ENCODE measurements at places on chromosomes 6 and 20.

- DNase-seq: no peak
Measured at GRCh38 chr6:89669002-89669401, 30.5 kb upstream of the LYRM2 start.

GRCh38 chr20:43710370-43711044 lies 16.3 kb downstream of the GTSF1L start:
- DNase-seq: no peak

DNA sequence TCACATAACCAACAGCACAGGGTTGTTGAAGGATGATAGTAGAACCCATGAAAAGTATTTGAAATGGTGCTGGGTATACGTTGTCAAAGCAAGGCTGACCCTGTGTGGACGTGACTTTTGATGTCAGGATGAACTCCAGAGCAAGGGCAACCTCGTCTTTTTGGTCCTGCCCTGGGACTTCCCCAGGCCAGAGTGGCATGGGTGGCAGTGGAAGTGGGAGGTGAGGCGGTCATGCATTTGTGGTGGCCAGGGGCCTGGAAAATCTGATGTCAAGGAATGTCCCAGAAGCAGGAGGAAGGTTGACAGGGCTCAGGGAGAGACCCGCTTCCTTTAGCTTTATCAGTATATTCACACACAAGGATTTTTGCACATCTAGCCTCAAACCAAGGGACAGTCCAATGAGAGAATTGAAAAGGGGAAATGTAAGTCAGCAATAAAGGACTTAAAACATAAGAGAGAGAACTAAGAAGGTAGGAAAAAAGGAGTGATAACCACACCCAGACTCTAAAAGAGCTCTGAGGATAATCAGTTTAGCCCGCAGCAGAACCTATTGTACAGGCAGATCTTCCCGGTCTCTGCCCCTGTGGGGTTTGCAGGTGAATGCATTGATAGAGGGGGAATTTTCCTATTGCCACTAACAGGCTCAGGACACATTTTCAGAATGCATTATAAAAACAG lies 98.8 kb upstream of the HDGFL1 start:
- DNase-seq: no peak

GRCh38 chr20:59678951-59679350 lies 74.6 kb downstream of the PHACTR3 start:
- DNase-seq: no peak

DNA sequence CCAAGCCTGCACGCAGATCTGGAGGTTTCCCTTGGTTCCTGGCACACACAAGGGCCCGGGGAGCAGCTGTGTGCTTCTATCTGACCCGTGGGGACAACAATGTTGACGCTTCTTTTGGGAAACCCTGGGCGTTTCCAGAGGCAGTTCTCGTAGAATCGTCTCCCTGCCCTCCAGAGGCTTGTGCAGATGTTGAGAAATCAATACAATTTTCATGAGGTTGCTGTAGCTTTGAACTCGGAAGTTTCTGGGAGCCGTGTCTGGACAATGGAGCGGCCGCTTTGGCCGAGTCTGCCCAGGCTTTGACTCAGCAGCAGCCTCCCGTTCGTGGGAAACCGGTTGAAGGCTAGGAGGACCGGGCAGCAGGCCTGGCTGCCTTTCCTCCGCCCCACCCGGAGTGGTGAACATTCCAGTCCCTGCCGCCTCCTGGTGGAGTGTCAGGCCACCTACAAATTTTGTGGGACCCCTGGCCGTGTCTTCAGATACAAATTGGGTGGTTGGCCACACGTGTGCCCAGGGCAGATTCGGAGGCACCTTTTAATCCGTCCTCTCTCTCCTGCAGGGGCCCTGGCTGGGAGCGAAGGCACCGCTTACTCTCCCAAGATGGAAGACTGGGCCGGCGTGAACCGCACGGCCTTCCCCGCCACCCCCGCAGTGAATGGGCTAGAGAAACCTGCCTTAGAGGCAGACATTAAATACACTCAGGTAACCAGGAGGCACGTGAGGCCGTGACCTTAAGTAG lies 2.7 kb downstream of the PAX1 start:
- DNase-seq: no peak

GRCh38 chr6:140385679-140386078 lies 1011.2 kb upstream of the CITED2 start:
- DNase-seq: no peak

DNA sequence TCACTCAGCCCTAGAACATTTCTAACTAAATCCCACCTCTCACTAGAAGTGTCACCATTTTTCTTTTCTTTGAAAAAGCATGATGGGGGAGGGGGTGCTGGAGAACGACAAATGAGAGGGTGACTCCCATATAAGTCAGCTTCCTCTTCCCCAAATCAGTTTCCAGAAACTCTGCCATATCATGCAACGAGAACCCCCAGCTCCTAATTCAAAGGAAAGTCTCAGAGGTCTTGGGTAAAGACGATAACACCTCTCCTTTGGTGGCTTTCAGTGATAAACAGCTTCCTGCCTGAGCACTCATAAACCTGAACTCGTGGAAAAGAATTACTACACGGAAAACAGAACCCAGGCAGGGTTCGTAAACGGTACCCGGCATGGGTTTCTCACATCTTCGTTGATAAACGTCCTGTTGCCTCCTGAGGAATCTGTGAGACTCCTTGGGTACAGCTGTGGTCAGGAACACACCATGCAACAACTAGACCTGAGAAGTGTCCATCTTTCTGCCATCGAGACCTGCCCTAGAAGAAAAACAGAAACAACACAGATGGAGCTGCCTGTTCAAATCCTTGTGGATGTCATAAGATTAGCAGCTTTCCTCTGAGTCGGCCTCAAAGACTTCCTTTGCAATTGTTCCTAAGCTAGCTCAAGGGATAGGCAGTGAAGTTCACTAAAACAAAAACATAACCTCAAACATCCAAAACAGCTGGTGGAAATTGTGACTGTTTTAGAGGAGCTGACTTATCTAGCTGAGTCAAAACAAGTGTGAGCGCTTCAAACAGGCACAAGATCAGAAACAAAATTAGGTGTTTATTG lies 185.8 kb upstream of the PRDM1 start:
- DNase-seq: no peak

DNA sequence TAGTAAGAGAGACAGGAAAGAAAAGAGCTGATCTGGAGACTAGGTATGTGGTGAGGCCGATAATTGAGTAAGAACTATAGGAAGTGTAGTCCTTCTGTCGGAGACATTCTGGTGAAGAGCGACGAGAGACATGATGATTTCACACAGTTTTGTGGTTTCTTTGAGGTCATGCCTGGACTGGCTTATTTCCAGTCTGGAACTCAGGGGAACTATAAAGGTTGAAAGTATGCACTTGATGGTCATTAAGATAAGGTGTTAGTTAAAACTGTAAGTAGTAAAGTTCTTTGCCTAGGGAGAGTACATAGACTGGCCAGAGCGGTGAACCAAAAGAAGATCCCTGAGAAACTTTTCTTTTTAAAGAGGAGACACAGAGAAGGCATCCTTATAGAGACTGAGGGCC lies 68.8 kb downstream of the RFX6 start:
- no peak for DNase-seq

DNA sequence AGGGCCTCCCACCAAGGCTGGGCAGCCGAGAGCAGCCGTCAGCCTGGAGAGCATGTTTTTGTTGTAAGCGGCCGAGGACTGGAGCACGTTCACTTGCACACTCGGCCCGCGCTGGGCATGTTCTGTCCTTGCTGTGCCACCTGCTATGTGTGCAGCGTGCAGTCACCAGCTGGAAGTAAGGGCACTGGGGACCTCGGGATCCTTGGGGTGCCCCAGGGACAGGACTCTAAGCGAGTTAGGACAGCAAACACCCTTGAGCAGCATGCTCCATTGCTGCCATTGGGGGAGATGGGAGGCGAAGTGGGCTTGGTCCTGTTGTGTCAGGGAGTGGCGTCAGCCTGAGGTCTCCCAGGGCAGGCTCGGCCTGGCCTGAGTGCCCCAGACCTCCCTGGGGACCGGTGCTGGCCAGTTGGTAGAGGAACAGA lies 18.6 kb downstream of the DYNLT1 start:
- DNase-seq: no peak

DNA sequence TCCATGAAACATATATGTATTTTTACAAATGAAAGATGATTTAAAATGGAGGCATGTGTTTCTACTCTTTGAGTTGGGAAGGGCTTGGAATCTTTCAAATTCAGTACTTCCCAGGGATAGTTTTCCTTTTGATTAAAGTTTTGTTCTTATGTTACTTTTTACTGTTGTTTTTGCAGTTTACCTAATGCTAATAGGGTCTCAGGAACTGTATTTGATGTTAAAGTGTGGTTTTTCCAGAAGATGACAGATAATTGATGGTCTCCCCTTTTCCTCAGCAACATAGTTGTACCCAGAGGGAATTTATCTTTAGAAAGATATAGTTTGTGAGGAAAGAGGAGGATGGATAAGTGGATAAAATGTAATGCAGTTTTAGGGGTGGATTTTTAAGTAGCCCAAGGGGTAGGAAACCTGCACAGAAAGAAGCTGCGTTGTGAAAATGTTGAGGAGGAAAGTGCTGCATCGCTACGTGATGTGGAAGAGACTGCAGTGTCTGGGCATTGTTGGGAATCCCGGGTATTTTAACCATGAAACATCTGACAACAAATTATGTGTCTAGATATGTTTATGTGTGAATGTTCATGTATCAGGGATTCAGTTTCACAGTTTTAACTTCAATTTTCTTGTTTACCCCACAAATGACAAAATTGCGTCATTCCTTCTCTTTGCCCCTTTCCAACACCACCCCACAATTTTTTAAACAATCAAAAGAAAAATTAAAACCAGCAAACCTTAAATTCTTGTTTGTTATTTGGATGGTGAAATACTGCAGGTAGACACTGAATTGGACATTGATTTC lies 42.3 kb downstream of the GNAS start:
- DNase-seq: no peak

- DNase-seq: no peak
Measured at GRCh38 chr20:49426873-49427272, 55.6 kb downstream of the KCNB1 start.

DNA sequence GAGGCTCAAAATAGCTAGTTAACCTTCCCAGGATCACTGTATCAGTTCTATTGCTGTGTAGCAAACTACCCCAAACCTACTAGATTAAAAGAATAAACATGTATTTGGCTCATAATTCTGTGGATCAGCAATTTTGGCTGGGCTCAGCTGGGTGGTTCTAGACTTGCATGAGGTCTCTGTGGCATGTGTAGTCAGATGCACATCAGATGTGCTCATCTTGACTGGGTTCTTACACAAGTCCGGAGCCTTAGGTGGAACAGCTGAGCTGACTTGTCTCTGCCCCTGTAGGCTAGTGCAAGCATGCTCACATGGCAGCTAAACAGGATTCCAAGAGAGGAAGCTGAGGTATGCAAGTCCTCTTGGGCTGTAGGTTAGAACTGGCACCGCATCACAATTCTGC lies 173.2 kb upstream of the PRND start:
- DNase-seq: no peak

GRCh38 chr6:136092897-136093296 lies 157.2 kb downstream of the MTFR2 start:
- DNase-seq: no peak

DNA sequence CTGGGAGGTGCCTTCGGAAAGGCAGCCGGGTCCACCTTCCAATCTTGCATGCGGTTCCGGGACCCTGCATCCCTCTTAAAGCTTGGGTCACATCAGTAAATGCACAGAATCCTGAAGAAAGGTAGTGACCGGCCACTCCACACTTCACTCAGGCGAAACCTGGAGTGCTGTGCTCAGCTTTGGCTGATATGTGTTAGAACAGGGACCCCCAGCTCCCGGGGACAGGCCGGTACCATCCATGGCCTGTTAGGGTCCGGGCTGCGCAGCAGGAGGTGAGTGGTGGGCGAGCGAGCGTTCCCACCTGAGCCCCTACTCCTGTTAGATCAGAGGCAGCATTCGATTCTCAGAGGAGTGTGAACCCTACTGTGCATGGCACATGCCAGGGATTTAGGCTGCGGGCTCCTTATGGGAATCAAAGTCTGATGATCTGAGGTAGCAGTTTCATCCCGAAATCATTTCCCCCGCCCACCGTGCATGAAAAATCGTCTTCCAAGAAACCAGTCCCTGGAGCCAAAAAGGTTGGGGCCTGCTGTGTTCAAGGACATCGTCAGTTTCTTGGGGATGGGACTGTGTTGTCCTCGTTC lies 143.0 kb downstream of the ERMARD start:
- no peak for DNase-seq

- no peak for DNase-seq
Measured at GRCh38 chr20:6269168-6269873, 146.5 kb upstream of the FERMT1 start.

DNA sequence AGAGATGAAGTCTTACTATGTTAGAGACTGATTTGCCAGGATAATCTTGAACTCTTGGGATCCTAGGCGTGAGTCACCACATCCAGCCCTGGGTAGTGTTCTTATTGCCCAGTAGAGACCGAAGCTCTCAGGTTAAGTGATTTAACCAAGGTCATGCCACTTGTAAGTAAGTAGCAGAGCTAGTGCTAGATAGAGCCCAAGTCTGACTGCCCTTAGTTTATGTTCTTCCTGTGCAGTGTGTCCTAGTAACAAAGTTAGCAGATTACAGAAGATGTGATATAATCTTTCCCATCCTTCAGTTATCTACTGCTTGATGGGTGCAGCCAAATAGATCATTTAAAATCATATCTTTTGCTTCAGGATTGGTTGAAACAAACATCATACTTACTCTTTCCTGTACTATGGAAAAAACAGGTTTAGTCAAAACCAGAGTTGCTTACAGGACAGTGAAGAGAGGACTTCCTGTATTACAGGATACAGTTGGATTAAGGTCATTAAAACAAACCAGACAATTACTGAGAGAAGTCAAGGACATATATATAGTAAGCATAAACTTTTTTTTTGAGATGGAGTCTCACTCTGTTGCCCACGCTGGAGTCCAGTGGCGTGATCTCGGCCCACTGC lies 9.5 kb upstream of the PABPC1L start:
- DNase-seq: no peak

DNA sequence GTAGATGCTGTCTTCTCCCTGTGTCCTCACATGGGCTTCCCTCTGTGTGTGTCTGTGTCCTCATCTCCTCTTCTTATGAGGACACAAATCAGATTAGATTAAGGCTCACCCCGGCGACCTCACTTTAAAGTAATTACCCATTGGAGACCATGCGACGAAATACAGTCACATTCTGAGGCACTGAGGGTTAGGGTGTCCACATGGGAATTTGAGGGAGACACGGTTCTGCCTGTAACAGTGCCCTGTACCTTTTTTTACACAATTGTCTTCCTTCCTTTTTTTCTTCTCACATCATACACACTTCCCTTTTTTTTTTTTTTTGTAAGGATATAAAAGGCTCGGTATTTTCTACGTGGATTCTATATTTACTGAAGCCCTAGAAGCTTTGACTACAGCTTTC lies 48.9 kb downstream of the DEK start:
- DNase-seq: no peak

- no peak for DNase-seq
Measured at GRCh38 chr6:56093776-56094175, 153.6 kb downstream of the COL21A1 start.

GRCh38 chr6:141752677-141753076 lies 380.0 kb upstream of the GJE1 start:
- DNase-seq: no peak
